ENCODE measurements at places on chromosomes 11 and 22.

DNA sequence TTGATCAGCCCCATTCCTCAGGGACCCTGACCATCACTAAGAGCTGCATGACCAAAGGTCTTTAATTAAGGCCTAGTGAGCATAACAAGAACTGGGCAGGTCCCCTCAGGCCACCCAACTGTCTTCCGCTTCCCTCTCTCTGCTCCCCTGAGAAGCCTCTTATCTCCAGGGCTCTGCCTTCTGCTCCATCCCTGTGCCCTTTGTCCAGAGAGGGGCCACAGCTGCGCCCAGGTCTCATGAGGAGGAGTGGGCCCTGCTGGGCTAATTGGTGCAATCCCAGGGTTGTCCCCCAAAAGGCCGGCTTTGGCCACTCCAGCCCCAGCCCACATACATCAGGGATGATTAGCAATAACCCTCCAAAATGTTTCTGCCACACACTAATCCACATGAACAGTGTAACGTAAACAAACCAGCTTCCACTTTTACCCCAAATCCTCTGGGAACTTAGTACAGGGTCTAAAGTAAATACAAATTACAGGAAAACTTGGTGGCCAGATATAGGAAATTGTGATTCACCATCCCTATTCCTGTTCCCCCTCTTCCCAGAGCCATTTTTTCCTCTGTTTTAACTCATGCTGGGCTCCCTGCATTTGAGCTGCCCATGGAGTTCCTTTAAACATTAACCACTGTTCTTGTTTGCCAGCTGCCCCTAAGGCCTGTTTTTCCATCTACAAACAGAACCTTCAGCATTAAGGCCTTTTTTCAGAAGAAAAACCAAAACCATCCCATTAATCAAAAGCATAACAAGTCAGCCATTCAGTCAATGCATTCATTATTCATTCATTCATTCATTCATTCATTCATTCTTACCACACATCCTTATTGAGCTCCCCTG lies 34.6 kb upstream of the CAVIN3 start:
- DNase-seq = no peak

GRCh38 chr11:2591805-2592204 lies 108.0 kb downstream of the KCNQ1OT1 start:
- no peak for DNase-seq

GRCh38 chr22:38479096-38479837 lies 11.4 kb downstream of the KDELR3 start:
- DNase-seq = no peak

DNA sequence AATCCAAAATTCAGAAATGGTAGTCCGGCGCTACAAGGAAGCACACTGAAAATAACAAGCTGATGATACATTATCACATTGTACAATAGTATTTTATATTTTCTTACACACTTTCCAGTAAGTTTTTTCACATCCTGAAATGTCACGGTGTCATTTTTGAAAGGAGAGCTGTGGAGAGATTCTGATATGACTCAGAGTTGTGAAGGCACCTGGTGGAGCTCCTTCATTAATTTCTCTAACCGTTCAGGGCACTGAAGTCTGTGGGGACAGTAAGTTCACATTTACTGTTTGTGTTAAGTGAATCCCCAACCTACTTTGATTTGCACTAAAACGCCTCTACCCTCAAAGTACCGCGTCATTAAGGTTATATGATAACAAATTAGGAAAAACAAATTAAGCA lies 13.3 kb downstream of the LDHAL6A start:
- no peak for DNase-seq

GRCh38 chr22:49197505-49197904 lies 630.2 kb downstream of the BRD1 start:
- no peak for DNase-seq

- DNase-seq = no peak
Measured at GRCh38 chr22:26968859-26969523, 311.6 kb downstream of the MIAT start.

- DNase-seq = no peak
Measured at GRCh38 chr22:45441138-45441537, 27.6 kb downstream of the RIBC2 start.

- DNase-seq = no peak
Measured at GRCh38 chr11:46981436-46981835, 44.9 kb downstream of the CSTPP1 start.

DNA sequence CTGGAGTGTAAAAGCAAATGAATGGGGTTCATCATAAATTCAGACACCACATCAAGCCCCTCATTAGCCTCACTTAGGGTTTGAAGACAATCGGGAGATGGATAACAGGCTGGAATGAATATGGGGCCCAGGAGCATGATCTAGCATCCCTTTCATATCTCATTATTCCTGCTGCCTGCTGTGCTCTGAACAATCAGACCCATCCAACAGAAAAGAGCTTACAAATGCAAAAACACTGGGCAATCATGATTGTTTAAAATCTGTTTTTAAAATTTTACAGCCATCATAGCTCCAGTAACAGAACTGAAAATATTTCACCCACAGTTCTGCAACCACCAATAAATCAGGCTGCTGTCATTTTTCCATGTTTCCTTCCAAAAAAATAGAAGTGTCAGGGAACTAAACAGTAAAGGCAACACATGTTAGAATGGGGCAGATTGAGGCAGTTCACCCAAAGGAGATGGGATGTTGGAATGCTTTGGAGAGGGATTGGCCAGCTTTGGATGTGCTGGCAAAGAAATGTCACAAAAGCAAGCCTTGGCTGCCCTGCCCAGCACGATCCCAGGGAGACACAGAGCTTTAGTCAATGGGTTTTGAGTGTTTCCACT lies 47.8 kb upstream of the BMAL1 start:
- no peak for DNase-seq

- no peak for DNase-seq
Measured at GRCh38 chr11:77508019-77508418, 34.1 kb upstream of the PAK1 start.

- DNase-seq = no peak
Measured at GRCh38 chr22:49353235-49353634, 474.4 kb downstream of the BRD1 start.

- DNase-seq = no peak
Measured at GRCh38 chr11:96306933-96307775, 35.8 kb downstream of the MAML2 start.

DNA sequence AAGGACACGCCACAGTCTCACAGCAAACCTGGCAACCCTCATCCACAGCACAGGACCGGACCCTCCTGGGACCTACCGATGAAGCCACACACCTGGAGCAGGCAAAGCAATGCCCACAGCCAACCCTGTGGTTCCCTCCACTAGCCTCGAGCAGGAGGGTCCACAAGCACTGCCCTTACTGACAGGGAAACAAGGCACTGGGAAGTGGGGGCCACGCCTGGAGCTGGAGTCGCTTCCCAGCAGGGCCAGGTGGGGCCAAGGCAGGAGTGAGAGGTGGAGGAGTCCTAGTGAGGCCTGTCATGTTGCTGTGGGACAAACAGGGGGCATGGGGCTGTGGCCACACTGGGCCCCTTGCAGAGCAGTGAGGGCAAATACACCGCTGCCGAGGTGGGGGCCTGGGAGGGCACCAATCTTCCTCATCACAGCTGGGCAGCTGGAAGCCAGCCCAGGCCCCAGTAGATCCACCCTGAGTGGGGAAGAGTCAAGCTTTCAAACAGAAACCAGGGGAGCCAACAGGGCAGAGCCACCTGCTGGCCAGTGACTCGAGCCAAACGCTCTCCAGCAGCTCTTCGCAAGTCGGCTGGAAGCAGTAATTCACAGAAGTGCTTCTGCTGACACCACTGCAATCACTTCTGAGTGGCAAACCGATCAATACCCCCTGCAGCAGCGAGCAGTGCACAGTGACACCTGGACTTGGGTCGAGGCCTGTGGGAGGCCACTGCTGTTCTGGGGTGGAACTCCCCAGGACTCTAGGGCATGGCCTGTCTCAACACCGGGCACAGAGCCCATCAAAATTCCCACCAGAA lies 13.7 kb downstream of the SULT4A1 start:
- no peak for DNase-seq

- no peak for DNase-seq
Measured at GRCh38 chr11:18697576-18697975, 1.0 kb upstream of the TMEM86A start.

GRCh38 chr11:16456366-16456765 lies 100.0 kb upstream of the SOX6 start:
- DNase-seq = no peak

DNA sequence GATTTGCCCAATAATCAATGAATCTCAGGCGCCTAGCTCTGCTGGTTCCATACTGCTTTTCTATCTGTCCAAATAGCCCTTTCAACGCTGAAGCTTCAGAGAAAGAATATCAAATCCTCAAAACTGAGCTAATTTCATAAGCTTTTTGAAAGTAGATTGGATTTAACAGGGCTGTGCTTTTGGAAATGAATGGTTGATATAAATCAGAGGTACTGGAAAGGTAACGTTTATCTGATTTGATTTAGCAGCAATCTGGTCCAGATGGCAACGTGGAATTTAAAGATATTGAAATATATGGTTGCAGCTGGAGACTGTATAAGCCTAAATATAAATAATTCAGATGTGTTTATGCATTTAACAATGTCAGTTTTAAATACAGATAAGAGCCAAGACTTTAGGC lies 229.5 kb upstream of the MPPED2 start:
- no peak for DNase-seq

DNA sequence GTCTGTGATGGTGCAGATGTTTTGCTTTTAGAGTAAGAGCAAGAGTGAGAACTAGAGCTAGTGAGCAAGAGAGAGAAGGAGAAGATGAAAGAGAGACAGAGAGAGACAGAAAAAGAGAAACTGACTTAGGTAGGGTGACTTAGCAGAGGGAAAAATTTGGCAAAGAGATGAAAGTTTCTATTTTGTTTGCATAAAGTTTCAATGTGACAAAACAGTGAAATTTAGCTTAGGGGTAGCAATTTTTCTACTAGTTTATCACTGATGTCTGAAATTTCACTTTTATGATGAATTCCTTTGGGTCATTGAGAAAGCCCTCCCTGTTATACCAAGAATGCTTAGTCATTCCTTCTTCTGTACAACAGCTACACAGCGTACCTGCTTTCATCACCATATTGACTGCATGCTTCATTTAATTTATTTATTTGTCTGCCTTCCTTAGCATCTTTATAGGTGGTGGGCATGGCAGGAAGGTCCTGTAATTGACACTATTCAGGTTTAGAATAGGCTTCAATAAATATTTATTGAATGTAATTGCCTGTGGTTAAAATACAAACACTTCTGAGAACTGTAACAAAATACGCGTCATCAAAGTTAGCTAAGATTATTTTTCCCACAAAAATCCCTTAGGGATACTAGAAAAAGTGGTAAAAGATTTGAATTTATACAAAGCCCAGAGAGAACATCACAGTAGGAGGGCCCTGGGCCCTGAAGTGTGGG lies 19.9 kb upstream of the CTSC start:
- DNase-seq = no peak

DNA sequence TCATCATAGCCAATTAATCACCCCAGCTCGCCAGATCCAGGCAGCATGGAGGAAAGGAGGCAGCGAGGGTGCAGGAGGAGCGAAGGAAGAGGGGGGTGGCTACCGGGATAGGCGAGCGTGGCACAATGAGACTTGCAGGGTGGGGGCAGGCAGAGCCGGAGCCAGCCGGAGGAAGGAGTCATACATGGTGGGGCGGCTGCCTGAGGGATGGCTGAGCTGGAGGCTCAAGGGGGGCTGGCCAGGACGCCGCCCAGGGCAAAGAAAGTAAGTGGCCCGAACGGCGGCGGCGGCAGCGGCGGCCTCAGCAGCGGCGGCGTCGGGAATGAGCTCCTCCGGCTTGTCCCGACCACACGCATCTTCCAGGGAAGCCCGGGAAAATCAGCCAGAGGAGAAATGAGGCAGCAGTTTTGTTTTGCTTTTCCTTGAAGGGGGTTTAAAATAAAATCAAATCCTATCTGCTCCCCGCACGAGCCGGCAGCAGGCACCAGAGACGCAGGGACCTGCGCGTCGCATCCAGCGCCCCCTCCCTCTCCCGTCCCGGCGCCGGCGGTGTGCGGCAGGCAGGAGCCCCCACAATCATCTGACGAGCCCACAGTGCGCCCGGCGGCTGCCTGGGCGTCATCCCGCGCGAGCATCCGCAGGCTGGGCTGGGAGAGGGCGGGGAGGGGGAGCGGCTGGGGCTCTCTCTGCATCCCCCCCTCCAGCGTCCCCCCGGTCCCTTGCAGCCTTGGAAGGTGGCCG lies 263.6 kb downstream of the CTTN start:
- DNase-seq = no peak

GRCh38 chr22:41327124-41327523 lies 25.8 kb downstream of the ZC3H7B start:
- no peak for DNase-seq

DNA sequence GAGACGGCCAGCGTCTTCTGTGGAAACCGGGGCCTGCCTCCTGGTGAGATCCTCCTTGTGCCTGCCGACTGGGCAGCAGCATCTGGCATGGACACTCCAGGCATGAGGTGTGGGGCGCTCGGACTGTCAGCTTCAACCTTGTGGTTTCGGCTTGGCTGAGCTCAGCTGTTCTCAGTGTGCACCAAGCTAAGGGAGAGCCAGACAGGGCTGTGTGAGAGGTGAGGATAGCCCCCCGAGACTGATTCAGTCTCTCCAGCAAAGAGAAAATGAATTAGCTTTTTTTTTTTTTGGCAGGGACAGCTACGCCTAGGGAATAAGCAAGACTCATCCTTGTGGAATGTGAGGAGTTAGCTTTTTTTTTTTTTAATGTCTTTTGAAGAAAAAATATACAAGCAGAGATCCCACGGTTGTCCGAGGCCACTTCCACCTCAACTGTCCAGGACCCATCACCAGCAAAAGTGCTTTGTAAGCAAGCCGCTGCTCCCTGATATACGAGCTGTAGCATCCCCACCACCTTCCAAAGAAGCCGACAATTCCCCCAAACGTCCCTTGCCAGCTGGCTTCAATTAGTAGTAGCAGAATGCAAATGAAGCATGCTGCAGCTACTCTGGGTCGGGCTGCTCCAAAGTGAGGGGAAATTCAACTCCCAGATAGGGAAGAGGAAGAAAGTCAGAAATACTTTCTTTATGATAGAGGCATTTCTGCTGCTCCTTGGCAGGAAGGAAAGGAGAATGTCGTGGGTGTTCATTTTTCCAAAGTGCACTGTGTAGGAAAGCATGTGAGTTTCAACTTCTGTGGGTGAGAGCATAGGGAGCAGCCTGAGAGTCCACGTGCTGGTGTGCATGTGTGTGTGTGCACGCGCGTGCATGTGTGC lies 9.7 kb upstream of the THY1 start:
- no peak for DNase-seq

DNA sequence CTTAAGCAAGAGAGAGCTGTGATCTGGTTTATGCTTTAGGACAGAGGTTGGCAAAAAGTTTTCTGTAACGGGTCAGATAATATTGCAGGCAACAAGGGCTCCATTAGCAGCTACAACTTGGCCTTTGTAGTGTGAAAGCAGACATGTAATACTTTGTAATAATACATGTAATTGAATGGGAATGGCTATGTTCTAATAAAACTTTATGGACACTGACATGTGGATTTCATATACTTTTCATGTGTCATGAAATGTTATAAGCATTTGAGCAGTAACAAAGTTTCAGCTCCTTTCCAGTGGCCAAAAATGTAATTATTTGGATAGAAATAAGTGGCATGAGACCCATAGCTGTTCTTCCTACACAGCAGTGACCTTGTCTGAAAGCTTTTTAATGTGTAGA lies 3.1 kb downstream of the DYNC2H1 start:
- no peak for DNase-seq

- DNase-seq = no peak
Measured at GRCh38 chr11:1843098-1843473, 4.3 kb downstream of the TNNI2 start.

Measured in activated gamma-delta T cell (primary cell).